ENCODE measurements at places on chromosomes 5 and 9.

GRCh38 chr5:140240987-140241706 lies 61.8 kb downstream of the PFDN1 start:
- no peak for DNase-seq

DNA sequence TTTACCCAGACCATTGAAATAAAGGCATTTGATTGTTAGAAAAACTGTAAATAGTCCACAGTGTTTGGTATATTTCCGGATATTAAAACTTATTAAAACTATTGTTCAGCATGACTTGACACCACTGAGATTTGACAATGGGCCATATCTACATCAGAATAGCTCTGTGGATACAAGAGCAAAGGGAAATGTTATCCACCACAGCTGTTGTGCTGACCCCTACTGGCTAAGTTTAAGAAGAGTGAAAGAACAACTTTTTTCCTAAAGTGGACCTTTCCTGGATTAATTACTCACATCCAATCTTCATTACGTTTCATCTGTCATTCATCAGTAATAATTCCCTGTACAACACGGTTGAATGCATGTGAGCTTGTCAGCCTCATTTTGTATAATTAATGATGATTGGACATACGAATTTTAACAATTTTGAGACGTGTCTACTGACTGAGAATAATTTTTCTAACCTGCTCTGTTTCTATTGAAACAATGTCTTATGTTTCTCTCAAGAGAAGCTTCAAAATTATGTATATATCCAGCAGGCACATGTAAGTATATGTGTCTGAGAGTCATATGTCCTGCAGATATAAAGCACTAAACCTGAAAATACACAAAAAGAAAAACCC lies 1952.6 kb downstream of the MAT2B start:
- no peak for DNase-seq

DNA sequence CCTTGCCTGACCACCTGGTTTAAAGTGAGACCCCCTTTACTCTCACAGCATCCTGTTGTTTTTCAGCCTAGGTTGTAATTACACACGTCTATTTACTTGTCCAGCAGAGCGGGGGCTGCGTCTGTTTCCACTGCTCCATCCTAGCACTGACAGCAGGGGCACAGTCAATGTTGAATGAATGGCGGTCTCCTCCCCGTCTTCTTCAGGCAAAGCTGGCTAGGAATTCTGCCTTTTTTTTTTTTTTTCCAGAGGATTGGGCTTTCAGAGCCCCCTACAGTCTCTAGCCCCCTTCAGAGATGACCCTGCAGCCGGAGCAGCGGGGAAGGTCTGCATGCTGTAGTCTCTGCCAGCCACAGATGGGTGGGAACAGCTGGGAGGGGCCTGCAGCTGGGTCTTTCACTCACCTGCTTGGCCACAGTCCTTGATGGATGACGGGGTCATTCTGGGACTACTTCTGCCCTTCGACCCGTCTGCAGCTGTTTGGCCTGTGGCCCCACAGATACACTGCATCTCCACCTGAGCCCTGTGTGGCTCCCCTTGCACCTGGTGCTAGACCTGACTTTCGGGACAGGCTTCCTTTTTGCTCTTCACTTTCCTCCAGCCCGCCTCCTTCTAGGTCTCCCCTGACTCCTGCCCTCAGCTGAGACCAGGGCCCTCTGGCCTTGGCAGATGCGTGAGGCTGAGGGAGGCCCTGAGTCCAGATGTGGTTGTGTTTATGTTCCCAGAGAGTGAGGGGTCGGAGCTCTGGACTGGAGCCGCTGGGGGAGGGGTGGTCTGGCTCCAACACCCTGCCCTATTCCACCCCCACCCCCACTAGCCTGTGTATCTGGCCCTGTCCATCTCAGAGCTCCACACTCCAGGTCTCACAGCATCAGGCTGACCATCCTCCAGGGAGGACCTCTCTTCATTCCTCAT lies 8.0 kb downstream of the PITX1 start:
- no peak for DNase-seq

DNA sequence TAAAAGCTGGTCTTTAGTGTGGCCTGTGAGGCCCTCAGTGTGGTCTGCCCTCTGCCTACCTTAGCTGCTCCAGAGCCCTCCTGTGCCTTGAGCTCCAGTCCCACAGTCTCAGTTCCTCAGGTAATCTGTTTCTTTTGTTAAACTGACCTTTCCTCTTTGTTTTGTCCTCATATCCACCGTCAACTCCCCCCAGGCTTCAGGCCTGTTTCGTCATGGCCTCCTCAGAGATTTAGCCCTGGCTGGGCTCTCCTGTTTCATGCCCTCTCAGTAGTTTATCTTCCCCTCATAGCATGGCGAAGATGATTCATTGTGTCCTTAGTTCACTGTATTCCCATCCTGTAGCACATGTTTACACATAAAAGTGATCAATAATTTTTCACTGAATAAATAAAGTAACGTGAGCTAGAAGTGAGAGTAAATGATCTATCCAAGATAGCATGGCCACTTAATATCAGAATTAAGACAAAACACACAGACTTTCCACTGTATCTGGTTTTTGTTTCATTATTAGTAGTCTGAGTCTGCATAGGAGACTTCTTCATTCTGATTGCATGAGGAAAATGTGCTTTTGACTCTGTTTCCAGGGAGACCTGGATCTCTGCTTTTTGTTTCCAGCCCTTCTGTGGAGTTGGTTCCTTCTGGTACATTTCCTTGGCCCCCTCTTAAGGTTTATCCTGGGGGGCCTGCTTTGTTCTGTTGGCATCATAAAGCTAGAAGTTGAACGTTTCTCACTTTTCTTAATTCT lies 70.5 kb downstream of the SNX24 start:
- no peak for DNase-seq

DNA sequence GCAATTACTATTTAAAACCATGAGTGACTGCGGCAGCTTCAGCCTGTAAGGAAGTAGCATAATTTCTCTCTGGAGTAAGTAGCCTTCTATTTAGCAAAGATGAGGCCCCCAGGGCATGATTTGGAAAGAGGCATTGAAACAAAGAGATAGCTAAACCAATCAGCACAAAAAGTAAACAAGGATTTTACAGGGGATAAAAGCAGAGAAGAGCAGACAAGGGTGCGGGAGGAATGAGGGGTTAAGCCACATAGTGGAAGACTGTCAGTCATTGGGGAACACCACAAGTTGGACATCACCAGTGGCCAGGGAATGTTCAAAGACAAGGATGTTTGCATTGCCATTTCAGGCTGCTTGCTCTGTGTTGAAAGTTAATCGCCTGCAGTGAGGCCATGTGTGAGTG lies 24.0 kb upstream of the C5orf63 start:
- DNase-seq = no peak

- DNase-seq = no peak
Measured at GRCh38 chr5:79992891-79993657, 2.0 kb upstream of the MTX3 start.

GRCh38 chr9:113929634-113930389 lies 53.7 kb downstream of the ZNF618 start:
- DNase-seq = no peak

DNA sequence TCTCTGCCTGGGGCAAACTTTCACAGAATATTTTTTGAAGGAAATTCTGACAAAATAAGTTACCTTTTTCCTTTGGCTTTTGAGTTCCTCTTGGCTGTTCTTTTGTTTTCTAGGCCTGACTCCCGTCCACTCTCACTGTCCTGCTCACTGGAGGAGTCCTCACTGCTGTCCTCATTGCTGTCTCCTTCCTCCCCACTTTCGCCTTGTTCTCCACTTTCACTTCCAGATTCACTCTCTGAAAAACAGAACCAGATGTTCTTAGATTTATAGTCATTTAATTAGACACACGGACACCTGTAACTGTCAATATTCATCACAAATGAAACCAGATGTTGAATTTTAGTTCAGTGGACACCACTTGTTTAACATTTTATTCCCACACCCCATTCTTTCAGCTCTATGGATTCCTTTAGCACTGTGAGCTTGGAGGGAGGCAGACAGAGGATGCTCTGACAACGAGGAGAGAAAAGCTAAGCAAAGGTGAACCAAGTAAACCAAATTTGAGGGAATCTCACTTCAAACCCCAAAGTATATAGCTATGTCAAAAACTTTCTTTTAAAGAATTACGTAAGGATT lies 180.7 kb downstream of the AP3B1 start:
- no peak for DNase-seq

- DNase-seq = no peak
Measured at GRCh38 chr5:94745786-94746730, 127.6 kb downstream of the SLF1 start.

DNA sequence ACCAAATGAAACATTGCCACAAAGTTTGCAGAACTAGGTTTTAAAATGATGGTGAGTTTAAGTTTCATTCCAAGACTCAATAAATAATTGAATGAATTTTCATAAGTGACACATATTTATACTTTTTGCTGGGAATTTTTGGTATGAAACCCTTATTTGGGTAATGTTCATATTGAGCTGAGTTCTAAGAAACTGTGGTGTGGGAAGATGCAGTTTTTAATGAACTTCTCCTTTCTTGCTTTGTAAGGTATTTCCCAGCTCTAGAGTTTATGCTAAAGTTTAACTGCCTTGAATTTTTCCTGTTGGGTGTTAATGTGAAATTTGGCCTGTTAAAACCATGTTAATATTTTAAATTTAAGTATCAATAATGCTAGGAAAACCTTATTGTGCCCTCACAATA lies 15.1 kb downstream of the RABGAP1 start:
- DNase-seq = no peak

- DNase-seq = no peak
Measured at GRCh38 chr9:35908504-35909125, 675 bp upstream of the SPAAR start.

- DNase-seq = no peak
Measured at GRCh38 chr5:76145945-76146344, 62.8 kb downstream of the SV2C start.

DNA sequence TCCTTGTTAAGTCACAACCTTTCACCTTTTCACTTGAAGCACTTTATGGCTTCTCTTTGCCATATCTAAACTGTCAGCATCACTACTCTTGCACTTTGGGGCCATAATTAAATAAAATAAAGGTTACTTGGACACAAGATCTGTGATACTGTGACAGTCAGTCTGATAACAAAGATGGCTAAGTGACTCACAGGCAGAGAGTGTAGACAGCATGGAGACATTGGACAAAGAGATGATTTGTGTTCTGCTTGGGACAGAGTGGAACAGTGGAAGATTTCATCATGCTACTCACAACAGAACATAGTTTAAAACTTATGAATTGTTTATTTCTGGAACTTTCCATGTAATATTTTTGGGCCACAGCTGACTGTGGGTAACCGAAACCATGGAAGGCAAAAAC lies 81.7 kb upstream of the SMC5 start:
- DNase-seq = no peak

DNA sequence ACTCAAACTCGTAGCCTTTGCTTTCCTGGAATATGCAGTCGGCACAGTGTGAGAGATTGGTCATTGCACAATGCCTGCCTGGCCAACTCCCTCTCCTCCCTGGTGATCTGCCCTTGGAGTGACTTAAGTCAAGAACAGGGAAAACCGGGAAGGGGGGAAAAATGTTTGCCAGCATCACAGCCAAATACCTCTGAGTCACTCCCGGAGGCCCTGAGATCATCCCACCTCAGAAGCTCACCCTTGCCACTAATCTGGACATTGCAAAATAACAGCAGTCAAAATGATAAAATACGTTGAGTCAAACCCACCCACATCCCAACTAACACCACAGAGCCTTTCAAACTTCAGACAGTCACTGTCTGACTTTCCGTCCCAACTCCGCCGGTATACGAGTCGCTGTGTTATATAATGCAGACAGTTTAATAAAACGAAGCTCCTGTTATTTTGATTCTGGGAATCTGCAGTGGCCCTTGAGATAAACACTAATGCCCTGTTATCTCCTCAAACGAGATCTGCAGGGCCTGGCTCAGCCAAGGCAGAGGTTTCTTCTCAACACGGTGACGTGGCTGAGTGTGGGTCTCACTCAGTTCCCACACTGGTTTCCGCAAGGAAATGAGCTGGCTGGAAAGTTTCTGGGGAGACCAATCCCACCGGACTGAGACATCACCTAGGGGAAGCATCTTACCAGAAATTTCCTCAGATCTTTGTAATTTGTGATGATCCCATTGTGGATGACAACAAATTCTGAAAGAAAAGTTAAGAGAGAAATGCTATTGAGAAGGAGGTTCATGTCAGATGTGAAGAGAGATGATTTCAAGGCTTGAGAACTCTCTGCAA lies 22.1 kb downstream of the GFPT2 start:
- no peak for DNase-seq

GRCh38 chr9:131387394-131387793 lies 6.5 kb upstream of the PRRC2B start:
- no peak for DNase-seq

DNA sequence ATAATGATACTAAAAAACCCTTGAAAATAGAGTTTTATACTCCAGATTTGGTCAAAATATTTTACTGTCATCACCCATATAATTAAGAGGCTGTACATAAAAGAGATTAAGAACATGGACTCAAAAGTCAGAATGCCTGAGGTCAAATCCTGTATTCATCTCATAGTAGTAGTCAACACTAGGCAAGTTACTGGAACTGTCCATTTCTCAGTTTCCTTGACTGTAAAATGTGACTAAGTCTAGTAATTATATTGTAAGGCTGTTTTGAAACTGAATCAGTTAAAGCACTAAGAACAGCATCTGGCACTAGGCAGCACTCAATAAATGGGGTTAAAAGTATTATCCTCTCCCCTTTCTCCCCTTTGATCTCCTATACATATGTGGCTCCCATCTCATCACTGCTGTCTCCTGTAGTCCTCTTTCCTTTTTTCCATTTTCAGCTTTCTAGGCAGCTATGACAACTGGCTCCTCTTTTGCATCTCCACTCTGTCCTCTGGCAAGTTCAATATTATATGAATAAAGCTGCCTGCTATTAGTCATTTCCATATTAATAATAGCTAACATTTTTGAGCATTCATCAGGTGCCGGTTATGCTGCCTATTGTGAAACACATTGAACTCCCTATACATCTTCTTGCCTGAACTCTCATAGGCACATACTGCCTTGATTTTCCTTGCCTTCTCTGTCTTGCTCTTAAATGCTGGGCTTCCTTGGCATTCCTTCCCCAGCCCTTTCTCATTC lies 185.8 kb upstream of the NREP start:
- no peak for DNase-seq

- DNase-seq = no peak
Measured at GRCh38 chr5:127425037-127425436, 92.4 kb upstream of the PRRC1 start.

DNA sequence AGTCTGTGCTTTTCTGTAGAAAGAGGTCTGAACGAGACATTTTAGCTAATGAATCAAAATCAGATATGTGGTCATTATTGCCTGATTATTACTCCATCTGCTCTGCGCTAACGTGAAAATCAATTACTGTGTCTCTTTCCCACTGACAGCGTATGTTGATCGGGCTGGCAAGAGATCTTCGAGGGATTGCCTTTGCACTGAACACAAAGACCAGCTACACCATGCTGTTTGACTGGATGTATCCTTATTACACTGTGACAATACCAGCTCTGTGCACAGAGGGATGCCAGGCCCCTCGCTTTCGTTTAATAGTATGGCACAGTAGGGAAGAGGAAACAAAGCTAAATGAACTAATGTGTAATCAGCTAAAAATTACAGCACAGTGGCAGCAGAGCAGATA lies 103.7 kb upstream of the TLX3 start:
- DNase-seq = no peak

GRCh38 chr5:83752700-83753099 lies 32.0 kb upstream of the HAPLN1 start:
- DNase-seq = no peak

GRCh38 chr5:10584714-10585517 lies 21.0 kb downstream of the ANKRD33B start:
- DNase-seq = no peak
